ENCODE measurements at places on chromosomes 4 and X.

GRCh38 chrX:37825215-37825842, 22.0 kb downstream of the DYNLT3 start:
- DNase-seq = peak; percentile 27

GRCh38 chrX:112056886-112057285, 25.7 kb downstream of the TRPC5 start:
- DNase-seq = no peak

DNA sequence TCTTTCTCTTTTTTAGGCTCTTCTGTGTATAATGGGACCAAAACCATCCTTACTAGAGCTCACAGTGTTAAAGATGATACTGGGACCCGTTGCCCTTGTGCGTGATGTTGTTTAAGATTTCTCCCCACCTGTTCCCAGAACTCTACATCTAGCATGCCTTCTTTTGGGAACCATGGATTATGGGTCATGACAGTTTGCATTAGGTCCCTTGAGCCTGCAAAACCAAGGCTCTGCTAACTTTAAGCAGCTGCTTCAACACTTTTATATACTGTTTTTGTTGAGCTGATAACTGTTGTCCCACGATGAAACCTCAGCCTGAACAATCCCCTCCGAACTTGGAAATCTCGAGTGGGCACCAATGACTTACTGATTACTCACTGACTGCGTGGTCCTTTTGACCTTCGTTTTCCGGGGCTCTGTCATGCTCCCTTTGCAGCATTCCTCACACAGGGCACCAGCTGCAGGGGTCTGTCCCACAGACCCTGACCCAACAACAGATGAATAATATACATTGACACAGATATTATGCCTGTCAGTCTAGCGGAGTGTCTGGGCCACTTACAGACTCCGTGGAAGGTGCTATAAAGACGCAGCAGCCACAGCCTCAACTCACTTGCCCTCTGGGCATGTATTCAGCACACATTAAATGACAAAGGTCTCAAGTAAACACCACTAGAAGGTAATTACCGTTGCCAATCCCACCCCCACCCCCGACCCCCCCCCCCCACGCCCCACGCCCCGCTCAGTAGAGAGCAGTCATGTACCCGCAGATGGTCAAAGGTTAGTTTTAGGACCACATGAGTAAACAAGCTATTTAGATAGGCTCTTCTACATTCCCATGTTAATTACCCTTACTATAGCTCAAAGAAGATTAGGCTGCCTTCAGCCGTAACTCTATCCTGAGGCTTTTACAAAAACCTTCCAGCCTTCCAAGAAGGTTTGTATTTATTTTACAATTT, 162.0 kb upstream of the WDFY3 start:
- DNase-seq = no peak

GRCh38 chrX:78595901-78596502, 63.1 kb downstream of the RTL3 start:
- DNase-seq = no peak

DNA sequence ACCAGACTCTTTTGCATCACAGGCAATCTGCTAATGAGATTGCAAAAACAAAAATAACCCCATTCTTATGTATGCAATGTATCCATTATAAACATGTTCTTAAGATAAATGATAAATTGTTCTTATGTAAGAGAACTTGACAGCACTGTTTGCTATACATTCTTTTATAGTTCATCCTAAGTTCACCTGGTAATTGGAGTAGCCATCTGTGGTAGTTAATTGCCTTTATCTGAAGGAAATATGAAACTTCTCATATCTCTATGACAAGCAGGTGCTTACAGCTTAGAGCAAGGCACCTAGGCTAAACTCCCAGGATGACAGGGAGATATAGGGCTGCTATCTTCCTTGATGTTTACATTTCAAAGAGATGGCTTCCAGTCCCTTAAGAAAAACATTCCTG, 21.3 kb upstream of the CLCN5 start:
- no peak for DNase-seq

DNA sequence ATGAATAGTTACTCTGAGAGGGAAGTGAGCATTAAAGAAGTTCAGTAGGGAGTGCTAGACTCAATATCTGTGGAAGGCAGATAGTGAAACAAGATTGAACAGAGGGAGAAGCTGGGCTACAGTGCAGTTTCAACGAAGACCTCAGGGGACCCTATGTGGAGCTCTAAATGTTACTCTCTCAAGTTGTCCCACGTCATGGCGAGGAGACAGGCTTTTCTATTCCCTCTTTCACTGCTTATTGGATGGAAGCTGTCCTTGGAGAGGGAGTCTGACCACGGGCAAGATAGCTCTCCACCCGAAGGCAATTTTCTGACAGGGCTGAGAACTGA, 42.3 kb upstream of the CCSER1 start:
- DNase-seq = no peak

DNA sequence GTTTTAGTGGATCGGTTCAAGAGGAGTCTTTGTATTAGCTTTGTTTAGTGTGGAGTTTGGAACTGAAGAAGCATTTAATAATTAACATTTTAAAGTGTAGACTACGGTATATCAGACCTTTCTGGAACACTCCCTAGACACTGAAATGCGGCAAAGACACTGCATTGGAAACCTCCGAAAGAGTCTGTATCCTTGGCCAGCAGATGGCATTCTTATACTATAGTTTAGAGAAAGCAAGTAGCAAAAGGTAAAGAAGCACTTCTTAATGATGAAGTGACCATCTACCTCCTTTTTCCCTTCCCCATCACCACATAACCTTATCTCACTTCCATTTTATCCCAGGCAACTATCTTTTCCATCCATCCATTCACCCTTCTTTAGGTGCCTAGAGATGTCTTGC, 7.6 kb downstream of the FABP2 start:
- peak; percentile 44 for DNase-seq

DNA sequence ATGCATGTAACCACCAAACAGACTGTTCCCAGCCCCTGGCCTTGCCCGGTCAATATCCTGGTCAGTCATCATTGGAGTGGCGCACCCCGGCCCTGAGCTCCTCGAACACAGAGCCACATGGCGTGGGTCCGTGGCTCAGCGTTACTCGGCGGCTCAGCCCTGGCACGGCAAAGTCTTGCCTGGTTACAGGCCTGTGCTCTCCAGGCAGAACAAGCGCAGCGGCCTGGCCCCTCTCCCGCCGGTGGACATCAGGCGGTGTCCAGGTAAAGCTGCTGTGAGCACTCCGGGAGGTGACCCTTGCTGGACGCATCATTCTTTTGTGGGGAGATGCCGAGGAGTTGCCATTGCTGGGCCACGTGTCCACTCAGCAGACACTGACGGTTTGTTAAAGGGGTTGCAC, 6.1 kb upstream of the UVSSA start:
- DNase-seq = no peak

GRCh38 chrX:18354369-18355223, at the start of gene SCML2:
Gene SCML2, minus strand, starts transcription at chrX:18354688. Its CDS starts 20,617 bp downstream, at chrX:18334071.
- DNase-seq = peak; percentile 73

DNA sequence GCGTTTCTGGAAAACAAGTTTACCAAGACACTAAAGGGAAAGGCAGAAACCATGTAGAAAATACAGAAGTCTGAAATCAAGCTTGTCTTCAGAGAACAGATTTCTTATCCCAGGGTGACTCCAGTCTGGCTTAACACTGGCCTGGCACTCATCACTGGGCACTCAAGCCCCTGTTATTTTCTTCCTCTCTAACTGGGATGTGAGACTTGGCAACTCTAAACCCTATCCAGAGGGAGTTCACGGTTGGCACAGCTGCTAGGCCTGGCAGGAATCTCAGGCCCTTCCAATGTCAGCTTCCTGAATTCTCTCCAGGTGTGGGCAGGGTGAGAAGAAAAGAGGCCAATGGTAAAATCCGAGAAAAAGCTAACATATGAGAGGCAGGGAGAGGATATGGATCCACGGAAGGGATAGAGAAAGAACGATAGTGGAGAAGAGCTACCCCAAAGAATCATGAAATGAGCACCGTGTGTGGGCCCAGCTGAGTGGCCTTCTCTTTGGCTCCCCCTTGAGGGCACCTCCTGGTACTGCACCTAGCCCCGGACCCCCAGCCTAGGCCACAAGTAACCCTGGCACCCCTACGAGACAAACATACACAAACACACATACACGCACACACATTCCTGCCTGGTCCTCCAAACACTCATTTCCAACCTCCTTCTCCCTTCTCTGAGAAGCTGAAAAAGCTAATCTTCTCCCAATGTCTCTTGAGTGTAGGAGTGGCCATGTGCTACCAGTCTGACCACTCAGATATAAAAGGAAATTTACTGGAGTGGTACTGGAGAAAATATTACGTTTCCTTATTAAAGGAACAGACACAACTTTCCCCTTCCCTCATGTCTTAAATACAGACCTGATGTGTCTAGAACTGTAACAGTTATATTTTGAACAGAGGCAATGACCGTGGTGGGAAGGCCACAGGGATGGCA, 16.6 kb upstream of the PTCHD1 start:
- DNase-seq = peak; percentile 53

GRCh38 chrX:111100191-111100590, 4.2 kb downstream of the PAK3 start:
- DNase-seq = peak; percentile 72

DNA sequence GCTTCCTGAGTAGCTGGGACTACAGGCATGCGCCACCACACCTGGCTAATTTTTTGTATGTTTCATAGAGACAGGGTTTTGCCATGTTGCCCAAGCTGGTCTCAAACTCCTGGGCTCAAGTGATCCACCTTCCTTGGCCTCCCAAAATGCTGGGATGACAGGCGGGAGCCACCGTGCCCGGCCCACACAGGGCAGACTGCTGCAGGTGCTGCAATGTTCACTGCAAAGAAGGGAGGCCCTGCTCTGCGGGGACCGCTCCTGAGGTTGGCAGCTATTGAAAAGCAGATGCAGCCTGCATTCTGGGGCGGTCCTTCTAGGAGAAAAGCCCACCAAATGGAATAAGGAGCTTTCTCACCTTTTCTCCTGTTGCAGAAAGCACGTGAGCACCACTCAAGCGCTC, 5.0 kb downstream of the ARSD start:
- no peak for DNase-seq

DNA sequence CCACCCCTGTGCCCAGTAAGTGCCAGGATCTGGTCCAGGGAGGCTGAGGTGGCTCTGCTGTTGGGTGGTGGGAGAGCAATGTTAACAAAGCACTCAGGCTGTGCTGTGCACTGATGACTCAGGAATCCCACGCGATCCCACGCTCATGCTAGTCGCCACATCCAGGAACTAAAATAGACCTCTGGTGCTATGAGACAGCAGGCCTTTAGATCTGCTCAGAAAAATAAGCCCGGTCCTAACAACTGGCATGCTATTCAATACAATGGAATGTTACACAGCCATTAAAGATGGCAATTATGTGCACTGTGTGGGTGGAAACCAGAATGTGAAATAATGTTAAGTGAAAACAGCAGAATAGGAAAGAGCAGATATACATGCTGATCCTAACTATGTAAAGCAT, 26.0 kb downstream of the ARL13A start:
- DNase-seq = peak; percentile 56

DNA sequence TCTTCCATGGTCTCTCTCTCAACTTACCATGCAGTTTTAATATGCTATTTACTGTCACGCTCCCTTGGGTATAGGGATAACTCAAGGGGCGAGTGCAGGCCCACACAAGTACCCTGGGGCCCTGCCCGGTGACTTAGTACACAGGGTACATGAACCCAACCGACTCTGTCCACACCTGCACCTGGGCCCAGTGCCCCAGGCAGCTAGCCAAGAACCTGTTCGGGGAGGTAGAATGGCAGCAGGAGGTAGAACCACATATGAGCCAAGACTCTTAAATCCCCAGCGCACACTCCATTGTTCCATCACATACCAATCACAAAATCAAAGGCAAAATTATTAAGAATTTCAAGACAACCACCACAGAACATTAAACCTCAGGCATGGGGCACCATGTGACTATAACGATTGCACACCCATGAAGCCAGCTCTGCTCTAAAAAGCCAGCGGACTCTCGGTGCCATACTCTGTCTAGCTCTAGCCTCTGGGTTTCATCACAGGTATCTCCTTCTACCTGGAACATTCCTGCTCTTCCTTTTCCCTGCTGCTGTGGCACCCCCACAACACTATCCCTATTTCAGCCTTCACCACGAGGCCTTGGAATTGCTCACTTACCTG, 14.6 kb downstream of the PHF8 start:
- DNase-seq = no peak

DNA sequence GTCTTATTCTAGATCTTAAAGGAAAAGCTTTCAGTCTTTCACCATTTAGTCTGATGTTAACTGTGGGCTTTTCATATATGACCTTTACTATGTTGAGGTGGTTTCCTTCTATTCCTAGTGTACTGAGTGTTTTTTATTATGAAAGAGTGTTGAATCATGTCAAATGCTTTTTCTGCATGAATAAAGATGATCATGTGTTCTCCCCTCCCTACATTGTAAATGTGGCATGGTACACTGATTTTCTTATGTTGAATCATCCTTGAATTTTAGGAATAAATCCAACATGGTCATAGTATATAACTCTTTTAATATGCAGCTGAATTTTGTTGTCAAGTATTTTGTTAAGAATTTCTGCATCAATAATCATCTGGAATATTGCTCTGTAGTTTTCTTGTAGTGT, 4.3 kb downstream of the CLGN start:
- no peak for DNase-seq

DNA sequence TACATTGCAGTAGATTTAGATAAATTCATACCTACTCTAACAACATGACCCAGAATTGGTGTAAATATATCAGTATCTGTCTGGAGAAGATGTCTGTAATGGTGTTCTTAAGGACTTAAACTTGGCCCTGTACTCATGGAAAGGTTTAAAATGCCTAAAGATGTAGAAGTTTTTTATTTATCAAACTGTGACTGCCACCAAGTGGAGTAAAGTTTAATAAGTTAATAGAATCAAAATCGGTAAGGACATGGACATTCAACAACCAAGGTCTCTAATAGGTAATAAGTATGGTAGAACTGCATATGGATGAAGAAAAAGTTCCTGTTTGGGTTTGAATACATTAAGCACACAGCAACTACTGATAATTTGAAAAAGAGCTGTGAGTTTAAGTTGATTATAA, 474.0 kb upstream of the NDST3 start:
- DNase-seq = no peak

- no peak for DNase-seq
Observed at GRCh38 chrX:82127228-82128123, 925.6 kb downstream of the SH3BGRL start.

DNA sequence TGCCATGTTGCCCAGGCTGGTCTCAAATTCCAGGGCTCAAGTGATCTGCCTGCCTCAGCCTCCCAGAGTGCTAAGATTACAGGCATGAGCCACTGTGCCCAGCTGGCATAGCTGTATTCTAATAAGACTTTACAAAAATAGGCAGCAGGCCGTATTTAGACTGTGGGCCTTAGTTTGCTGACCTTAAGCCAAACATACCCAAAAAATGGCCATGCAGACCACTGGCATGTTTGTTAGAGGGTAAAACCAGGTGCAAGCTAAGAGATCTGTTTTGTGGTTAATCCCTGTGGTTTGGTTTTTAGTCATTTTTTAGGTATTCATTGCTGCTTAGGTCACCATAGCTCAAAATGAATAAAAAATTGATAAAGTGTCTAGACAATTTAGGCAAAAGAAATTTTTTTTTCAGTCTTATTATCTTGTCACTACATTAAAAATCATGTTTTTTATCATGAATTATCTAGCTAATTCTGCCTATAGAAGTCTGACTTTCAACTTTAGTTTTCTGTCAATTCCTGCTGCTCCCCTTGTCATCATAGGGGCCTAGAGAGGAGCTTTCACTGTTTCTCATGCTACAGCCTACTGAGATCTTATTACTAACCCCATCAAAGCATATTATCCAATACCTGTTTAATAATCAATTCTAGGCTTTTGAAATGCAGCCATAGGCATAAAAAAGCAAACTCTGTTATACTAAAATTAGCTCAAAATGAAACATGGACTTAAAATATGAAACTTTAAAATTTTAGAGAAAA, 7.5 kb upstream of the SPINK2 start:
- no peak for DNase-seq

GRCh38 chrX:13647709-13648212, 5.2 kb upstream of the TCEANC start:
- DNase-seq = no peak

- no peak for DNase-seq
Observed at GRCh38 chr4:14410516-14410915, 591.8 kb upstream of the CPEB2 start.
